Vagina (tissue), 2 donors: ENCODE measurements at places on chromosomes 5 and 9. TPM values are rescaled to one million over a fixed set of nuclear protein-coding genes. Genes with fewer than 3 reads are reported as not detected.

TMEM174 gene
- not detected for total RNA-seq

PROB1 gene
- total RNA-seq, result 2.5 TPM

ESM1 gene
- total RNA-seq, result not detected

GRCh38 chr5:77449981-77450380 is 42.1 kb downstream of the WDR41 start:
- no peak overlapping the region for H3K27ac ChIP-seq
- H3K4me1 ChIP-seq, result peaks cover 9% of the 10 kb centered on the region
- H3K27me3 ChIP-seq, result no peaks in the 10 kb centered on the region
- H3K4me3 ChIP-seq, result no peak overlapping the region

- H3K27me3 ChIP-seq, result no peaks in the 10 kb centered on the region
- H3K27ac ChIP-seq, result no peak overlapping the region
- DNase-seq, result no peak
- no peak overlapping the region for H3K4me3 ChIP-seq
Measured at GRCh38 chr5:121399879-121400278, 451.8 kb upstream of the FTMT start.

- H3K36me3 ChIP-seq, result no peaks in the 10 kb centered on the region
- peaks cover 47% of the 10 kb centered on the region for H3K4me1 ChIP-seq
- no peak for DNase-seq
- H3K27ac ChIP-seq, result no peak overlapping the region
- H3K27me3 ChIP-seq, result no peaks in the 10 kb centered on the region
- H3K4me3 ChIP-seq, result no peak overlapping the region
Measured at GRCh38 chr5:142817949-142818431, 47.8 kb downstream of the ARHGAP26 start.

DNA sequence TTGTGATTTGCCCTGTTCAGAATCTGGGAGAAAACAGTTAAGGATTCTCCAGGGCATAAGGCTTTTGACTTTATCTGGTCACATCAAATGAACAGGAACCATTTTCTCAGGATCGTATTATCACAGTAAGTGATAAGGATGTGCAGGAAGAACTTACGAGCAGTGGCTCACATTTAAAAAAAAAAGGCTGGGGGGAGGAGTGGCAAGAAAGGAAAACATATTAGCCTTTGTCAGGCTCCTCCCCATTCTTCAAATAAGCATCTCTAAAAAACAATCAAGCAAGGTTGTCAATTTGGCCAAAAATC is 234.3 kb upstream of the TMEM161B start:
- H3K27ac ChIP-seq, result peak overlapping the region; percentile 60
- H3K36me3 ChIP-seq, result no peaks in the 10 kb centered on the region
- no peaks in the 10 kb centered on the region for H3K4me1 ChIP-seq
- DNase-seq, result no peak
- peak overlapping the region; percentile 50 for H3K4me3 ChIP-seq

DNA sequence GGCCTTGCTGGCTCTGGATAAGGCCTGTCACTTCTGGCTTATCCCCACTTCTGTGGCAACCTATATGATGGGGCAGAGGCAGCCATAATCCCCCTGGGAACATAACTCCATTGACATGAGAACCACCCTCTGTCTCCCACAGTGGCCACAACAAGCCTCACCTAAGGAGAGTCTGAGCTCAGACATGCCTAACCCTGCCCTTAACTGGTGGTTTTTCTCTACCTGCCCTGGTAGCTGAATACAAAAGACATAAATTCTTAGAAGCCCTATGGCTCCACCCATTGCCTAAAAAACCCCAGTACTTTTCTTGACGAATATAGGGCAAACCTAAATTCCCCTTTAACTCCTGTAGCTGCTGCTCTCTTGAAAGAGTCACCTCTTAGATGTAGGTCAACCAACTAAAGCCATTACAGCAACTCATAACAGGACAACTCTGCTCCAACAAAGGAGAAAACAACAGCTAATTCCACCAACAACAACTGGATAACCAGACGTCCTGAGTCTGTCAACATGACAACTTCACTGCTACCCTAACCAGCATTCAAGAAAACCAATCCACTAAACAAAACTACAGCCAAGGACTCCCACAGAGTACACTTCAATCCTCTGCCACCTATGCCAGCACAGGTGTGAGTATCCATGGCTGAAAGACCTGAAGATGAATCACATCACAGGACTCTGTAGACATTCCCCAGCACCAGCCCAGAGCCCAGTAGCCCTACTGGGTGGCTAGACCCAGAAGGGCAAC is 427.7 kb downstream of the PRELID2 start:
- H3K27ac ChIP-seq, result no peak overlapping the region
- H3K4me3 ChIP-seq, result no peak overlapping the region
- DNase-seq, result no peak
- no peaks in the 10 kb centered on the region for H3K36me3 ChIP-seq
- no peaks in the 10 kb centered on the region for H3K4me1 ChIP-seq
- no peaks in the 10 kb centered on the region for H3K27me3 ChIP-seq
